ENCODE measurements at places on chromosomes 1 and 21.

- no peak for DNase-seq
Observed at GRCh38 chr1:30444401-30444800, 279.0 kb downstream of the MATN1 start.

DNA sequence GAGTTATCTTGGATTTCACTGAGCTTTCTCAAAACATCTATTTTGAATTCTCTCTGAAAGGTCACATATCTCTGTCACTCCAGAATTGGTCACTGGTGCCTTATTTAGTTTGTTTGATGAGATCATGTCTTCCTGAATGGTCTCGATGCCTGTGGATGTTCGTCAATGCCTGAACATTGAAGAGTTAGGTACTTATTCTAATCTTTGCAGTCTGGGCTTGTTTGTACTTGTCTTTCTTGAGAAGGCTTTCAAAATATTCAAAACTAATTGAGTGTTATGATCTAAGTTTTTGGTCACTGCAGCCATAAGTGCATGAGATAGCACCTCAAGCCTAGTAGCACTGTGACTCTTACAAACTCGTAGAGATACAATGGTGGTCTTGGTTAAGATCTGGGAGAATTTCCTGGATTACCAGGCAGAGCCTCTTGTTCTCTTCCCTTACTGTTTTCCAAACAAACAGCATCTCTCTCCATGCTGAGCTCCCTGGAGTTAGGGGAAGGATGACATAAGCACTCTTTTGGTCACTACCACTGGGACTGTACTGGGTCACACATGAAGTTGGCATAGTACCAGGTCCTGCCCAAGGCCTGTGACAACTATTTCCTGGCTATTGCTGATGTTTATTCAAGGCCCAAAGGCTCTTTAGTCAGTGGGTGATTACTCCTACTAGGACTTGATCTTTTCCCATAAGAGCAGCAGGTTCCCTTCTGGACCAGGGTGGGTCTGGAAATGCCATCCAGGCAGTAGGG is 25.6 kb downstream of the SLC22A15 start:
- no peak for DNase-seq

DNA sequence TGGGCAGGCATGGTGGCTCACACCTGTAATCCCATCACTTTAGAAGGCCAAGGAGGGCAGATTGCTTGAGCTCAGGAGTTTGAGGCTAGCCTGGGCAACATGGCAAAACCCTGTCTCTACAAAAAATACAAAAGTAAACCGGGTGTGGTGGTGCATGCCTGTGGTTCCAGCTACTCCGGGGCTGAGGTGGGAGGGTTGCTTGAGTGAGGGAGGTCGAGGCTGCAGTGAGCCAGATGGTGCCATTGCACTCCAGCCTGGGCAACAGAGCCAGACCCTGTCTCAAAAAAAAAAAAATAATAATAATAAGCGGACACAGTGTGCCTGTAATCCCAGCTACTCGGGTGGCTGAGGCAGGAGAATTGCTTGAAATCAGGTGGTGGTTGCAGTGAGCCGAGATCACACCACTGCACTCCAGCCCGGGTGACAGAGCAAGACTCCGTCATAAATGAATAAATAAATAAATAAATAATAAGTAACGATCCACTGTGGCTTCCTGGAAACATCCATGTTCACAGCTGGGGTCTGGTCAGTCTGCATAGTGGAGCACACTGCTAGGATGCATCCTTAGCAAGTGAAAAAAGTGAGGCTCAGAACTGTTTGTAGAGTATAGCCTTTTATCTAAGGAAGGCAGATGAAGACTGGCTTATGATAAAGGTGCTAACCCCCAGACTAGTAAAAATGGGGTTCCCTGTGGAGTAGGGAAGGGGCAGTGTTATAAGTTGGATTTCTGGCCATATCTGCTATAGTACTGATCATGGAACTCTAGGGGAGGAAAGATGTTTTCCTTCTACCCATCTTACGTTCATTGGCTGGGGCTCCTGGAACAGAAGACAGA is 15.7 kb downstream of the PKNOX1 start:
- no peak for DNase-seq

GRCh38 chr1:31368611-31369107 is 4.2 kb downstream of the FABP3 start:
- no peak for DNase-seq

DNA sequence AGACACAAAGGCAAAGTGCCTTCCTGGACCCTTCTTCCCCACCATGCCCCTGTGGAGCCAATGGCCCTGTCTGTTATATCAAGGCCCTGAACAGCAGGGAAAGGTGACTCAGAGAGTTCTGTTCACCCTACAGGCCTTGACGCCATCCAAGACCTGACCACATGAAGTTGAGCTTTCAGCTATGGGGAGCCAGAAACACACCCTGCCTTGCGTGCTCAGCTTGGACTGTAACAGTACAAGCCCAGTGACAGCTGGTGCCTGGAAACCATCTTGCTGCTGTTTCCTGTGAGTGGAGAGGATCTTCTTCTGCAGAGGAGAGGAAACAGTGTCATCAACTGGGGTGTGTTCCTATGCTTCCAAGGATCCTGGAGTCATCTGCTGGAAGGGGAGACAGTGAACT is 165.0 kb upstream of the IRF2BP2 start:
- DNase-seq: no peak
